ENCODE measurements at places on chromosomes 6 and 20.

DNA sequence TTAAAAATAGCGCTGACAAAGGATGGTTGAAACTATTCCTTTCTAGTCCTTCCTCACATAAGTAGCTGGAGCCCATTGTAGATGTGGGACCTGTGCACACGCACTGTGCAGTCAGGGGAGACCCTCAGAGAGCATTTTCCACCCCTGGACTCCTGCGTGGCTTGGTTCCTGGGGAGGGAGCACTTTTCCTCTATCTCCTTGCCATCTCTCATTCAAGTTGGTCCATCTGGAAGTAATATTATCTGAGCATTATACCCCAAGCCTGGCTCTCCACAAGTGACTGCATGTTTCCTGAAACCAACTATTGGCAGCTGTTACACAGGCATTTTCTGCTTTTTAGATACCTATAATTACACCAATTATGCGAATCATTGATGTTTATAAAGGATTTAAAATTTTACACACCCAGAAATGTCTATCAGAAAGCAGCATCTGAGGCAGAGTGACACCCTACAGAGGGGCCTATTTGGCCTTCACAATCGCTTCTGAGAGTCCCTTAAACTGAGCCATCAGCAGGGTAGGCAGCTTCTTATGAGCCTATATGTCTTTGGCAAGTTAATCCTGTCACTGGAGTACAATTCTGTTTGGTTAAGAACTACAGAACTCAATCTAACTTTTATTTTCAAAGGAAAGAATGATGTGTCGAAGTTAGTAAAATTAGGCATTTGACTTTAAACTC is 18.7 kb downstream of the SOX4 start:
- DNase-seq: no peak

DNA sequence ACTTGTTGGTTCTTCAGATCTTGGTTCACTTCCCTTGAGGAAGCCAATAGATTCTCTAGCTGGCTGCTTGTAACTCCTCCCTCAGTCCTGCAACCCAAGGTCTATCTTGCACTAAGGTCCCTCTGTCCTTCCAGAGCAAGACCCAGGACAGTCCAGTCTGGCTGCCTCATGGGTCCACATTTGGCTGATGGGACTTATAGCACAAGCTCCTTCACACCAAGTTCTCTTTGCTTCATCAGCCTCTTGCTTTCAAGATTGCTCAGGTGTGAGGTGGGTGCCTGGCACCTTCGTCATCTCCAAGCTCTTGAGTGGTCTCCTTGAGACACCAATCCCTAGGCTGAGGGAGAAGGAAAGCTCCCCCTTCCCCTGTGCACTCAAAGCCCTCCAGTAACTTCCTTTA is 28.3 kb downstream of the NSFL1C start:
- DNase-seq: no peak

DNA sequence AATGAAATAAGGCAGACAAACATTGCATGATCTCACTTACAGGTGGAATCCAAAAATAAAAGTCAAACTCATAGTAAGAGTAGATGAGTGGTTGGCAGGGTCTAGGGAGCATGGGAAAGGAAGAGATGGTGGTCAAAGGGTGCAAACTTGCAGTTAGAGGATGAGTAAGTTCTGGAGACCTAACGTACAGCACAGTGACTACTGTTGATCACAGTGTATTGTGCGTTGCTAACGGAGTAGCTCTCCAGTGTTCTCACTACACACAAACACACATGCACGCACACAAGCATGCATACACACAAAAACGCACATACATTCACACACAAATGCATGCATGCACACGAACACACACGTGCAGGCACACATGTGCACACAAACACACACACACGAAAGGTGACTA is 54.9 kb downstream of the LY86 start:
- DNase-seq: no peak

DNA sequence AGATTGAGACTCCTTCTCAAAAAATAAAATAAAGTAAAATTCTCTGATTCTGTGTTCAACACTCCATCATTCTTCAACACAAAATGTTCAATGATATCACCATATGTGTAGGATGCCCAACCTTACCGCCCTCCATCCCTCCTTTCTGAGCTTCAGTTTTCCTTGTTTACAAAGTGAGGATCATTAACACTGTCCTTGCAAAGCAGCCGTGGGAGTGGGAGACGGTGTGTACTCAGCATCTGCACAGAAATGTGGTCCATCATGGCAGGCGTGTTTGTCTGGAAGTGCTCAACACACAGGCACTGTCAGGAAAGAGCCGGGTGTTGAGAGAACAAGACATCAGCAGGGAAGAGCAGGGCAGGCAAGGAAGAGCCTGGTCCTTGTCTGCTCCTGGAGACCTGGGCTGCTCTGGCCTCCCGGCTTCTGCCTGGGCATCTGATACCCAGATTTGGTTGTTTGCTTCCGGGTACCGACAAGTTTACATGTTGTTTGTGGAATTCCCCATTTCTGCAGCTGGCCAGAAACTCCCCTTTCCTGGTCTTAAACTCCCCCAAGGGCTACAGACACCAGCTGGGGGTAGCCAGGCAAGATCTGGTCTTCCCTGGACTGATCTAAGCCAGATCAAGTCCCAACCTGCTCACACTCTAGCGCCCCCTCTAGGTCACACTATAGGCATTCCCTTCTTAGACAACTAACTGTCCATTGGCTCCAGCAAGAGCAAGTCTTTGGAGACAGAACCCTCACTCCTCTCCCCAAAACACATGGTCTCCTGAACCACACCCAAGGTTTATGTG is 26.7 kb upstream of the TTPAL start:
- no peak for DNase-seq

GRCh38 chr6:151702851-151703658 is 104.4 kb upstream of the ESR1 start:
- no peak for DNase-seq

DNA sequence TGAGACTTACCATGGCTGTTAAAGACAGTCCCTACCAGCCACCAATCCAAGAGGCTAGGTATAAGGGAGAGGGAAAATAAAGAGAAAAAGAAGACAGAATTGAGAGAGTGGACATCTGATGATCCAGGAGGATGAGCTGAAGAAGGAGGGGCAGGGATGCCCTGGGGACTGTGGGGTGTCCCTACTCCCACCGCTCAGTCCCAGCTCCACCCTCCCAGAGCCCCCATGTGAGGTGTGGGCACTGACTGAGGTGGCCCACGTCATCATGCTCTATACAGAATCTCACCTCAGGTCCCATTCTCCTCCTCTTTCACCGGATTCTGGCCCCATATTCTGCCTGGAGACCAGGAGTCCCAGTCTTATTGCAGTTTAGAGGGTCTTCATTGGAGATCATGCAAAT is 135.7 kb downstream of the KLHL32 start:
- no peak for DNase-seq

DNA sequence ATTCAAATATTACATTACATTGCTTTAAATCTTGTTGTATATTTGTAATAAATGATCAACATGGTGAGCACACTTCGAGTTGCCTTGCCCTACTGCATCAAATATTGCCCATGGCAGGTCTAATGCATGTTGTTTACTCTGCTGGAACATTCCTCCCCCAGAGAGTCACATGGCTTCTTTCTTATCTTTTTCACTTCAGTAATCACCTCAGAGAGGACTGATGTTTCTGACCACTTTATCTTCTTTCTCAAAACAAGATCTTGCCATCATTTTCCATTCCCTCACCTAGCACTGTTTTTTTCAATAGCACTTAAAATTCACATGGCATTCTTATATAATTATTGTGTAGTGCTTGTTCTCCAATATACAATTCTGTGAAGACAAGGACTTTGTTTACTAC is 243.5 kb upstream of the THEMIS start:
- DNase-seq: no peak

DNA sequence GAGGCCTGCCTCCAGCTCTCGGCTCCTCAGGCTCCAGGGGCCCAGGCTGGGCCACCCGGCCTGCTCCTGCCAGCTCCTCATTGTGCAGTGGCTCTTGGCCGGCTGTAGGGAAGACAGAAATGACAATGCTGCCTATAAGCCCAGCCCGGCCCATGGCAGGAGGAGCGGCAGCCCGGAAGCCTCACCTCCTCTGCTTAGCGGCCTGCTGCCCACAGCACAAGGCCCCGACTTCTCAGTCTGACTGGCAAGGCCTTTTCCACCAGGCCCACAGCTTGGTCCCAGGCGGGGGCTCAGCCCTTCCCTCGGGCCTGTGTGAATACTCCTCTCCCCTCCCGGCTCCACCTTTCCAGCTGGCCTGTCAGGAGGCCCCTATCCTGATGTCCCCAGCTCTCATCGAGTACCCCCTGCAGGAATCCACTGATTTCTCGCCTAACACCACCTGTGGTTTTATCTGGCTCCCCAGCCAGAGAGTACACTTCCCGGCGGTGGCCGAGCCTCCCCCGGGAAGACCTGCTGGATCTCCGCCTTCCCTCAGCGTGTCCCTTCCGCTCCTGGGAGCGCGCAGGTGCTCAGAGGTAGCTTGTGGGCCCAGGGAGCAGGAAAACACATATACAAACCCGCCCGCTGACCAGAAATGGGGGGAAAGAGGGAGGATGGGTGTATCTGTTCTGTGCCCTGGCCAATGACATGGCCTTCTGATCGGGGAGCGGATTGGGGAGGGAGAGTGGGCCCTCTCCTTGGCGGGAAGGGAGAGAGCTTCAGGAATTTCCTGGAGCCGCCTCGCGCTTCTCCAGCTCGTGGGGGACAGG is 963 bp downstream of the DDRGK1 start:
- no peak for DNase-seq

- DNase-seq: no peak
Observed at GRCh38 chr6:143224516-143224915, 163.8 kb downstream of the AIG1 start.

DNA sequence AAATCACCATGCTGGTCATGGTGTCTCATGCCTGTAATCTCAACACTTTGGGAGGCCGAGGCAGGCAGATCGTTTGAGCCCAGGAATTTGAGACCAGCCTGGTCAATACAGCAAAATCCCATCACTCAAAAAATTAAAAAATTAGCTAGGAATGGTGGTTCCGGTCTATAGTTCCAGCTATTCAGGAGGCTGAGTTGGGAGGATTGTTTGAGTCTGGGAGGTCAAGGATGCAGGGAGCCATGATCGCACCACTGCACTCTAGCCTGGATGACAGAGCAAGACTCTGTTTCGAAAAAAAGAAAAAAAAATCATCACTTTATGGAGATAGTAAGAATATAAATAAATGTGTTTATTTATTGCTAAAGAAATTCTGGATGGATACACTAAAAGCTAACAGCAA is 124.1 kb downstream of the RNGTT start:
- DNase-seq: no peak

DNA sequence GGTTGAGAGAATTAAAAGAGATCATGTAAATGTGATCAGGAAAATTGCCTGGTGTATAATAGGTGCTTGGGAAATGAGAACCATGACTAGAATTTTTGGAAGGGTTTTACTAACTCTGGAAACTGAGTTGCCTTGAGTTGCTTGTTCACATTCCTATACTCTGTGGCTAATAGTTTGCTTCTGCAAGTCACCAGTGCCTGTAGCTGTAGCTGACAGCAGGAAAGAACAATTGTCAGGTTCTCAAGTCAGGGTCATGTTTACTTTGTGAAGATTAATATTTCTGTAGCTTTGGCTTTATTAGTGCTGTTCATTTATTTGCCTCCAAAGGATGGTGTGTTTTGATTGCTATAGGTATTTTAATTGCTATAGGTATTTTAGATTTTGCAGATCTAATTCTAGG is 86.5 kb downstream of the EYA2 start:
- DNase-seq: no peak

DNA sequence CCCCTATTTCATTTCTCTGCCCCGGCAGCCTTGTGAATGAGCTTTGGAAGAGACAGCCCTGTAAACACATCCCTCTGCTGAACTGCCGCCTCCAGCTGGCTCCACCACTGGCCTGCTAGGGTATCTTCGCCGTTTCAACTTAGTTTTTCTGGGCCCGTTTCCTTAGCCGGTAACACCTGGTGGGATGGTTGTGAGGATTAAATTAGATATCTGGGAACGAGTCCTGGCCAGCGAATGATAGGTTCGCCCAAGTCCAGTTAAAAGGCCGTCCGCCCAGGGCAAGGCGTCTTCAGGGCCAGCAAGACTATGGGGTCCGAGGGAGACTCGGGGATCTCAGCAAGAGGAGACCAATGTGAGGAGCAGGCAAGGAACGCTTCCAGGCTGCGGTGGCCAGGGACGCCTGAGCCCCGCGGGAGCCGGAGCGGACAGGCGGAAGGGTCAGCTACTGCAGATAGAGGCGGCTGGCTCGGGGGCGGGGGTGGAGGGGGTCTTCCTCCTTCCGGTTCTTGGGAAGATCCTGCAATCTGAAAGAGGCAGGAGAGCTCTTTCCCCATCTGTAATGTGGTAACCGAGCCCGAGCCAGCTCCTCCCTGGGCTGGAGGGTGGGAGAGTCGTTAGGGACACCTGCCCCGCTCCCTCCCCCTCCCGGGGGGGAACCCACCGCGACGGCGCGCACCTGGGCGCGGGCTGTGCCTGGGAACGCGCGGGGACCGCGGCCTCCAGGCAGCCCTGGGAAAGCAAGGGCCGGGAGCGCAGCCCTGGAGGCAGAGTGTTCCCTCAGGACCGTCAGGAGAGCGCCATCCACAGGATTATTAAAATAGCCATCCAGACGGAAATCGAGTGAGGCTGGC is 4.5 kb upstream of the PTCRA start:
- no peak for DNase-seq

DNA sequence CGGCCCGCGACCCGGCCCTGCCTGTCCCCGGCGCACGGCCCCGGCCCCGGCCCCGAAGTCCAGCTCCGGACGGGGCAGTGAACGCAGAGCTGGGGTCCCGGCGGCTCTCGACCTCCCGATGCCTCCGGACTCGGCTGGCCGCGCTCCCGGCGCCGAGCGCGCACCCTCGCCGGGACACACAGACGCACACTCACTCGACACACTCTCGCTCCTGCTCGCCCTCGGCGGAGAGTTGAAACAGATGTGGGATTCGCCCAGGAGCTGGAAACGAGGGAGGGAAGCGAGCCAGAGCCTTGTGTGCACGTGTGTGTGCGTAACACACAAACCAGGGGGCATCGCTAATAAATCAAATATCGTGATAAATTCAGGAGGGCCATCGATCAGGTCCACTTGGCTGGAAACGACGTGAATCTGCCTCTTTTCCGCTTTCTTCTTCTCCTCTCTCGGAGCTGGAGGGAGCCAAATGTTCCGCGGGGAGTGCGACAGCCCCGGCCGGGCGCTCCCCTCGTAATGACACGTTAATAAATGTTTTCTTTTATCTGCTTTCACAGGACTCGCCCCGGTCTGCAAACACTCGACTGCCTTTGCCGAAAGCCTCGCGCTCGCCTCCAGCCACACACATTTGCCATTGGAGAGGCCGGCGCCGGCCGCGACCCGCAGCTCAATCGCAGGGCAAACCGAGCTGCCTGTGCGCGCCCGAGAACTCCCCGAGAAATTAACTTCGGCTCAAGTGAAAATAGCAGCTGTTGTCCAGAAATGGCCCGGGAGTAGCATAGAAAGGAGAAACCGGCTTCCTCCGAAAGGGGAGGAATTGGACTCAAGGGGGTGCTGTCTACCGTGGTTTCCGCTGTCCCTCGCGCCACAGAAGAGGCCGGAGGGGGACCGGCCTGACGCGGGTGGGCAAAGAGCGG is 828 bp upstream of the SULF2 start:
- peak; percentile 56 for DNase-seq

- peak; percentile 90 for DNase-seq
Observed at GRCh38 chr6:44072959-44073611, 54.2 kb downstream of the MRPL14 start.

GRCh38 chr20:38833857-38834164 is 28.3 kb downstream of the PPP1R16B start:
- DNase-seq: no peak

GRCh38 chr20:10006447-10007090 is 28.2 kb upstream of the ANKEF1 start:
- DNase-seq: no peak

- no peak for DNase-seq
Observed at GRCh38 chr20:2834401-2835110, 5.9 kb downstream of the PCED1A start.

GRCh38 chr6:161445021-161445799 is 171.3 kb upstream of the AGPAT4 start:
- no peak for DNase-seq
